ENCODE measurements at places on chromosomes 16 and 17.

GRCh38 chr16:68943961-68944360 is 100.6 kb downstream of the TANGO6 start:
- no peak for DNase-seq

DNA sequence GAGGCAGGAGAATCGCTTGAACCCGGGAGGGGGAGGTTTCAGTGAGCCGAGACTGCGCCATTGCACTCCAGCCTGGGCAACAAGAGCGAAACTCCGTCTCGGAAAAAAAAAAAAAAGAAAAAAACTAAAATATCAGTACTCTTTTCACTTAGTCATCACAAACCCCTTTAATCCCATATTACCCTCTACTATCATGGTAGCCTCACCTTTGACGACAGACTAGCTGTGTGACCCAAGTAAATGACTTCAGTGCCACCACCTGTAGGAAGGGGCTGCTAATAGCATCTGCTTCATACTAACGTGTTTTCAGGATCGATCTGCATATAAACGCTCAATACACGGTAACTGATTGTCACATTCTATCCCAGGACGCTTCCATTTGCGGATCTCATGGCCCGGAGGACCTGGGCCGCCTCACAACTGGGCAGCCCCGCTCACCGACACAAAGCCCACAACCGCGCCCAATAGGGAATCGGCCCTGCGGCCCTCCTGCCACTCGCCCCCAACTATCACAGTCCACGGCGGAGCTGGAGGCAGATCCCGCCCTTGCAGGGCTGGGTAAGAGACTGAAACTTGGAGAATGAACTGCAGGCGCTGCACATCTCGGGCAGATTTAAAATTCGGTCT is 1.1 kb upstream of the ZNF263 start:
- DNase-seq: no peak

- no peak for DNase-seq
Measured at GRCh38 chr17:61453566-61454380, 1.6 kb downstream of the TBX4 start.

- DNase-seq: no peak
Measured at GRCh38 chr16:4285167-4285566, 12.3 kb upstream of the TFAP4 start.

- no peak for DNase-seq
Measured at GRCh38 chr17:607361-608147, 107.1 kb downstream of the VPS53 start.

- no peak for DNase-seq
Measured at GRCh38 chr16:19126300-19126699, 12.5 kb downstream of the ITPRIPL2 start.

GRCh38 chr16:86809458-86809955 is 231.2 kb downstream of the FOXL1 start:
- peak; percentile 83 for DNase-seq

DNA sequence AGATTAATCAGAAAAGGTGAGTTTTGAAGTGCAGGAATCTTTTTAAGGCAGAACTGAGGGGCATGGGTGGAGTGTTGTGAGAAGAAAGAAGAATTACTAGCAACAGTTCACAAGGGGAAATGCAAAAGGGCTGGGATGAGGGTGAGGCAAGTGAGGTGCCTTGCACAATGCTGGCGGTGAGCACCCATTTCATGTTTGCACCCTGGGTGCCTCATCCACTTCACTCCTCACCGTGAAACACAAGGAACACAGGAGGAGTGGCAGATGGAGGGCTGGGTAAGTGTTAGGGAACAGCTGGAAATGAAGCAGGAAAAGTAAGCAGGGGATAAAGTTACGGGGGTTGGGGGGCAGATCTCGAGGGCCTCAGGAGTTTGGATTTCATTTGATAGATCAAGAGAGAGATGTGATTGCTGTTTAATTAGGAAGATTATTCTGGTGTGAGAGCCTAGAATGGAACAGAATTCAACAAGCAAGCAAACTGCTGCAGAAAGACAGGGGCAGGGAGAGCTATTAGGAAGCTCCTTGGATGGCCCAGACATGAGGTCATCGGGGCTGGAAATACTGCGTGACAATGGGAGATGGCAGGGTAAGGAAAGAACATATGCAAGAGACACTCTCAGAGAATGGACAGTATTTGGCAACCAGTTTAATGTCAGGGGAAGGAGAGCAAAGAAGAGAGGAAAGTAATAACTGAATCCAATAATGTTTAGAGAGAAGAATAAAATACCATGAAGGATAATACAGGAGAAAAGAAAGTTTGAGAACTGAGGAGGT is 8.3 kb upstream of the HEATR6 start:
- DNase-seq: no peak

DNA sequence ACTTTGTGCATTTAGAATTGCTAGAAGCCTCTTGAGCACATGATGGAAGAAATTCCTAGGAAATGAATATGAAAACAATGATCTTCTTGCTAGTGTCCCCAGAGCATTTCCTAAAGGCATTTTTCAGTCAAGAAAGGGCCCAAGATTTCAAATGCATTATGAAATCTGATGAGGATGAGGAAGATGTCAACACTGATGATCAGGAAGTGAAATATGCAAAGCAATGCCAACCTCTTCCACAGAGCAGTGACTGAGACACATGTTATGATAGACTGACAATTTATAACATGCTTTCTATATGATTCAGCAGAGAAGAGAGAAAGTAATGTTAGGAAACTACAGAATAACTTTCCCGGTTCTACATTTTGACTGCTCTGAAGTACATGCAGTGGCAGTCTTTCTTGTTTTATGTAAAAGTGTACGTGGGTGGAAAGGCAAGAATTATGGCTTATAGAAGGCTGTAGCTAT is 859.1 kb upstream of the GOT2 start:
- DNase-seq: peak; percentile 41

GRCh38 chr17:72609501-72609900 is 483.0 kb downstream of the SLC39A11 start:
- no peak for DNase-seq

DNA sequence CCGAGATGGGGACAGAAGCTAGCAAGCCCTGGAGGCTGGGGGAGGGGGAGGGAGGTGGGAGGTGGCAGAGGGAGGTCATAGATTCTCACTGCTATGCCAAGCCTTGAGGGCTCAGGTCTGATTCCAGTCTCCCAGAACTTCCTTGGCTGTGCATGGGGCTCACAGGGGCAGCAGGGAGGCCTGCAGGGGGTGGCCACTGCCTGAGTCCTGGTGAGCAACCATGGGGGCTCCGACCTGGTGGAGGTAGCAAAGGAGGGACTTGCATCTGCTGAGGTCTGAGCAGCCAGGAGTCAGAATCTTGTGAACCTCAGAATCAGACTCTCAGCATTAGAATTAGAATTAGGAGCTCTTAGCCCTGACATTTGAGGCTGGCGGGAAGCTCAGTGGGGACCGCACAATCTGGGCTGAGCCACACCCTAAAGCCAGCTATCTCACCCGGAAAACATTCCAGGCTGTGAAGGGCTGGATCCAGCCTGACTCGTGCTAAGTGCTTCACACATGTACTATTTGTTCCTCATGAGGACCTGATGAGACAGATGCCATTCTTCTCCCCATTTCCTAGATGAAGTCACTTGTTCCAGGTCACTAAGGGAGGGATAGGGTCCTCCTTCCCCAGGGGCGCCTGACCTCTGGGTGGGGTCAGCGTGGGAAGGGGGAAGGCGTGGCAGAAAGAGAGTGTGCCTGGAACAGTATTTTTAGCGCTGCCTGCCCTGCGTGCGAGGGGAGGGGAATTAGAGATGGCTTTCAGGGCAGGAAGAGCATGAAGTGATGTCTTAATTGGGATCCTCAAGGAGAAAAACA is 17.3 kb upstream of the KCNJ12 start:
- no peak for DNase-seq

DNA sequence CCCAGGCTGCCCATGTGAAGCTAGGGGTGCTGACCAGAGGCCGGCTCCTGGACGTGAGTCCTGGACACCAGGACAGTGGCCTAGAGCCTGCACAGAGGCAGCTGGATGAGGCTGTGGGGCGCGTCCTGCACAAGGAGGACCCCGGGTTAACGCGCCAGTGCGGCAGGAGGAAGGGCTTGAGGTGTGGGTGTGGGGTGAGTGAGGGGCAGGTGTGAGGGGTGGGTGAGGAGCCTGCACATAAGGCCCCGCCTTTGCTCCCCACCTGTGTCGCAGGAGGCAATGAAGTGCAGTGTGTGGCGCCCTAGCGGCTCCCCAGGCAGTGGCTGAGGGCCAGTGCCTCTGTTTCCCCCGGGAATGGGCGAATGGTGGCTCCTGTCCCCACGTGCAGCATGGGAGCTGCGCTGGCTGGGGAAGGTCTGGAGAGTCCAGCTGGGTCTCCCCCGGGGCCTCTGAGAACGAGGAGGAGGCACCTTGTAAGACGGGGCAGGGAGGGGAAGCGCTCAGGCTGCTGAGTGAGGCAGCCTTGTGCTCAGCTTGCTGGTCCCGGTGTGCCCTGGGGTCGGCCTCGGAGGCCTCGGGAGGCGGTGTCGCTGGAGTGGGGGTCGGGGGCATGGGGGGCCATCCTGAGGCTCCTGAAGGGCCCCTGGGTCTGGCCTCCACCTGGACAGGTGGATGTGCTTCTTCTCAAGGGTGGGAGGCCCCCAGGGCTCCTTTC is 3.2 kb downstream of the CD7 start:
- no peak for DNase-seq

DNA sequence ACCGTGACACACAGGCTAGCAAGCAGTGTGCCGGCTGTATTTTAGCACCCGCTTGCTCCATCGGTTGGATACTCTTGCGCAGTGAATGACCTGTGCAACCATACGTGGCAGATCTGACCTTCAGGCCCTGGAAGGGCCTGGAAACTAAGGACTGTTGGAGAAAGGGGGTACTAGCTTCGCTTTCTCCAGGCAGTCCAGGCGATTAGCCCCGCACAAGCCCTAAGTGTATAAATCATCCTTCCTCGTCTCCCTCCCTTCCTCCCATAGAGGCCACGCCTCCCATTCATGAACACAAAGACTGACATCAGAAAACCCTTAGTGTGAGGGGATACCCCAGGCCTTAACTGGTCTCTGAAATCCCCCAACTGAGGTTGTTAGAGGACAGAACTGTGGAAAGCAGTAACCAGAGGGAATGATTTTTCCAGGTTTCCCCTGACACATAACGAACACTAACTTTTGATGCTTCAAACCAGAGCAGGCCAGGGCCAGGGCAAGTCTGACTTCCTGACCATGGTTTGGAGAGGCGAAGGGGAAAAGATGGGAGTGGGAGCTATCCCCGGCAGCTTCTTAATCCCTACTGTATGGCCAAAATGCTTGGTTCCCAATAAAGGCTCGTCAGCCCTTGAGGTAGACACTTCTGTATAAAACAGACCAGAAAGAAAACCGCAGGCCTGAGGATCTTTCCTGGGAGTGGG is 1.4 kb upstream of the DYNLL2 start:
- DNase-seq: no peak

- DNase-seq: no peak
Measured at GRCh38 chr16:6918646-6919045, 414.0 kb upstream of the RBFOX1 start.

DNA sequence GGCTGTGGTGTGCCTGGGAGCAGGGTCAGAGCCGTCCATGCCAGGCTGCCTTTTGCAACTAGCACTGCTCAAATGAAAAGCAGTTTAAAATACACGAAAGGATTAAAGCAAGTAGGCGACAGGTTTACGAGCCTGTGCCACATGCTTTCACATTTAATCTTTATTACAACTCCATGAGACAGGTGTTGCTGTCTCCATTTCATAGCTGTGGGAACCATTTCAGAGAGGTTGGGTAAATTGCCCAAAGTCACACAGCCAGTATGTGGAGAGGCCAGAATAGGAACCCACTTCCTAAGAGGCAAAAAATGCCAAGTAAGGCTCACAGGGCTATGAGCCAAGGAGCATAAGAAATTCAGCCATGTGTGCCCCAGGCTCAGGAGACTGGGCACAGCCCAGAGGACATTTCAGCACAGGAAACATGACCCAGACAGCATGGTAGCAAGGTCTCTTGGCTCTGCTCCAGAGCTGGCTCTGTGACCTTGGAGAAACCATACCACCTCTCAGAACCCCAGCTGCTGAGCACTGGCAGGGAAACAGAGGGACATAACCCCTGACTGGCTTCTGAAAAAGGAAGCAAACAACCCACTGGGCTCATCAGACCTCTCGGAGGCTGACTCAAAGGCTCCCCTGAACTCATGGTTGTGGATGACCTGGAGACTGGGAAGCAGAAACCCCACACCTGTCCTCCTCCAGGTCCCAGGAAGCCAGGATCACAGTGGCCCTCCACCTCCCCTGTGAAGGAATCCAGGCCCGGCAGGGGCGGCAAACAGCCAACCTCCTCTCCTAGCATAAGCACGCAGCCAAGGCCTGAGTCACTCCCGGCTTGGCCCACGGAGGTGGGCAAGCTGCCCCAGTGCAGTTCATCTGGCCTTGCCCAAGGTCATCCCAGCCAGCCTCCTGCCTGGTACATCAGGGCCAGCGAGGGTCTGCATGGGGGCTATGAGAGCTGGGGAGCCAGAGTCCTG is 40.3 kb upstream of the MRPS23 start:
- no peak for DNase-seq

GRCh38 chr17:78172249-78173051 is 4.1 kb downstream of the SYNGR2 start:
- no peak for DNase-seq

- DNase-seq: no peak
Measured at GRCh38 chr17:38621538-38621937, 15.8 kb upstream of the SRCIN1 start.

DNA sequence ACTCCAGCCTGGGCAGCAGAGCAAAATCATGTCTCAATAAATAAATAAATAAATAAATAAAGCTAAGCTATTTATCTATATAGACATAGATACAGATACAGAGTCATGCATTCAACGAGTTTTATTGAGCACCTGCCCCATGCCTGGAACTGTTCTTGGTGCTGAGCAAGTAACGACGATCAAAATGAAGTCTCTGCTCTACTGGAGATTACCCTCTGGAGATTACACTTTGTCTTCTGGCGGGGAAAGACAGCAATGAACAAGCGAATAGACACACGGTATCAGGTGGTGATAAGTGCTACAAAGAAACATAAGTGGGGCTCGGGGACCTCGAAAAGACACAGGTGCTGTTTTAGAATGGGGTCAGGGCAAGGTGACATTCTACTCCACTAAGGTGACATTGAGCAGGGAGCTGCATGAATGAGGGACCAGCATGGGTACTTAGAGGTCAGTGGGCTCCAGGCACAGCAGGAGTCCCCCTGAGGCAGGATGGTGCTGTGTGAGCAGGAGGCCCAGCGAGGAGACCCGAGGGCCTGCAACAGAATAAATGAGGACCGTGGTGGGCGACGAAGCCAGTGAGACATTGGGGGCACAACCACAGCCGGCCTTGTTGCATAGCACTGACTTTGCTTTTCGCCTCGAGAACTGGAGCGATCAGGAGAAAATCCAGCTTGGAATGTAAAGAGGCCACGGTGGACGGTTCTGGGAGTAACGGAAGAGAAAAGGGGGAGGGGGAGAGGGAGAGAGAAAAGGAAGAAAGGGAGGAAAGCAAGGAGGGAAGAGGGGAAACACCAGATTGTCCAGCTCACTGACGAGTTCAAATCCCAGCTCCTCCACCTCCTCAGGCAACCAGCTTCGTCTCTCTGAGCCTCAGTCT is 42.4 kb upstream of the MEAK7 start:
- DNase-seq: no peak
